Lower lobe of right lung (tissue), 2 donors: ENCODE measurements at places on chromosomes 2 and 18.

GRCh38 chr18:63253014-63253413 lies 66.6 kb downstream of the BCL2 start:
- no peak for DNase-seq

DNA sequence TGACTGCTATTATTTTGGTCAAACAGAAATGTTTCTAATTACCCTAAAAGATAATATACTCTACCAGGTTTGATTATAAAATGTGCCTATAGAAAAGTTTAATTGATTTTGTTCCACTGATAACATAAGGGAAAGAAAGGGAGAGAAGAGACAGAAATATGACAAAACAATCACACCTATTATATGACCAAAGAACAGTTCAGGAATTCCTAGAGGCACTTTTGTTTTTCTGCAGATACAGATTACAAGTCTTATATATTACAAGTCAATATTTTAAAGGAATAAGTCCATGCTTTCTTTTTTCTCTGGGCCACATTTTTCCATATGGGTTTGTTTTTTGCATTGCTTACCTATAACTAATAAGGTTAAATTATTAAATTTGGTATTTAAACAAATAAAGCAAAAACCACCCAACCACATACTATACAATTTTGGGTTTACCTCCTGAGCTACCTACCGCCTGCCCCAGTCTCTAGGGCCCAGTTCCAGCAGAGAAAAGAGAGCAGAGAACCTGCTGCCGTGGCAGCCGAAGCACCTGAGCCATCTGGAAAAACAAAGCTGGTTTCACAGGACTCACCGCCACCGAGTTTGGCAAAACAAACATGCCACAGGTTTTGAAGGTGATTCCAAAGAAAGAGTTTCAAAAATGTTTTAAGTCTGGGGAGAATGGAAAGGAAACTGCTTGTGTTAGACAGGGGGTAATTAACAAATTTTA lies 92.1 kb downstream of the DYM start:
- DNase-seq: no peak

DNA sequence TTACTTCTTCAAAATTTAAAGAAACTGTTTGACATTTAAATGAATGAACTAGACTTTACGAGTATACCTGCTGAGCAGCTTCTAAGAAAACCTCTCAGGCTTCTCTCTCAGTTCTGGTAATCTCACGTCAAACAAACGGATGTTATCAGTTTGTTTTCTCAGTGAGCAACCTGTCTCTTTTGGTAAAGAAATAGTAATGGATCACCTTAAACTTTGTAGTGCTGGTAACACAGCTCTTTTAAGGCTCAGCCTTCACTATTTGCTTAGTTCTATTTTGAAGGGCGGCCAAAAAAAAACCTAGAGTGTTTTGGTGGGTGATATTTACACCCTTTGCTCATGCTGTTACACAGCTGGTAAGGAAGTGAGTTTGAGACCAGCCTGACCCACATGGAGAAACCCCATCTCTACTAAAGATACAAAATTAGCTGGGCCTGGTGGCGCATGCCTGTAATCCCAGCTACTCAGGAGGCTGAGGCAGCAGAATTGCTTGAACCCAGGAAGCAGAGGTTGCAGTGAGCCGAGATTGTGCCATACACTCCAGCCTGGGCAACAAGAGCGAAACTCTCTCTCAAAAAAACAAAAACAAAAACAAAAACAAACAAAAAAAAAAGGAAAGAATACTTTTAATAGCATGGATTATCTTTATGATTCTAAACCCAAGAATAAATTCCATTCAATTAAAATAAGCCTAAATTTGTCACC lies 15.9 kb downstream of the FN1 start:
- no peak for DNase-seq

- DNase-seq: no peak
Measured at GRCh38 chr18:5058768-5059695, 138.0 kb downstream of the AKAIN1 start.

GRCh38 chr18:24262087-24262486 lies 123.2 kb downstream of the CABYR start:
- no peak for DNase-seq

GRCh38 chr2:12057436-12058166 lies 311.2 kb downstream of the LPIN1 start:
- DNase-seq: peak; percentile 52

DNA sequence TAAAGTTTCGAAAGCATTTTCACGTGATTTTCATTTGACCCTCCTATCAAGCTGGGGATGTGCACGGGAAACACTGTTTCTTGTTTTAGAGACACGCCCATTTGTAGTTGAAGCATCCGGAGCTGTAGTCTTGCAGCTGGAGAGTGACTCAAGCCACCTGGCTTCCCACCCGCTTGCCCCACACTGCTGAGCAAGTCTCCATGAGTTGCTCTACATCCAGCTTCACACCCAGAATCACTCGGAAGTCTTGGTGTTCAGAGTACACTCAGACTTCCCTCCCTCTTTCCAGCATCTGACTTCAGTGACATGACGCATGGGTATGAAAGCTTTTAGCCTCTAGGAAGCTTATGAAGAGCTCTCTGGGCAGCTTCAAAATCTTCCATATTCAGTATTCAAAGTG lies 262.4 kb downstream of the NBAS start:
- DNase-seq: no peak

DNA sequence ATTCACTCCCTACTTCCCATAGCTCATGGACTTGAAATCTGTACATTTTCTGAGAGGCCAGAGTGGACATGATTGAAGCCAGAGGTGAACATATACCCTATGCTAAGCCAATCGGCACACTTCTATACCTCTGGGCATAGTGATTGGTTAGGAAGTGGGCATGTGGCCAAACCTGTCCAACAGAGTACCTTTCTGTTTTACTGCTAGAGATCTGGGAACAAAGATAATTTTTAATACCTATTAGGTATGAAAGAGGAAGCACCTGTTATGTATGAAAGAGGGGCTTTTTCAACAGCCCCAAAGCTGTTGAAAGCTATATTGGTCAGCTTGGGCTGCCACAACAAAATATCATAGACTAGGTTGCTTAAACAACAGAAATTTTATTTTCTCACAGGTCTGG lies 27.7 kb downstream of the METTL8 start:
- DNase-seq: no peak

DNA sequence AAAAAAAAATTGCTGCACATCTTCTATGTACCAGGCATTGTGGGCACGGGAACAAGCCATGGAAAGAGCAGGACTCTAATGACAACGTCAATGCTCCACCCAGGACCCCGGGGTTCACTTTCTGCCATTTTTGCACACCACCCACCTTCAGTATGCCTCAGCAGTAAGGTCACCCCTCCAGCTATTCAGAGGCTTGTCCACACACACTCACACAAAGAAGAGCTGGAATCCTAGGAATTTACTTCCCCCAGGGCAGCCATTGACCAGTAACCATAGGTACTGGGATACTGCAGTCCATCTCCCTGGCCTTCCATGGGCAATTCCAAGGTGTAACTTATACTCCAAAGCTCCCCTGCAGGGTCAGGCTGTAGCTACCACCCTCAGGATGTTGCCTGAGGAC lies 170.8 kb downstream of the SUCLG1 start:
- DNase-seq: no peak

GRCh38 chr2:43041173-43041591 lies 185.2 kb downstream of the ZFP36L2 start:
- no peak for DNase-seq

DNA sequence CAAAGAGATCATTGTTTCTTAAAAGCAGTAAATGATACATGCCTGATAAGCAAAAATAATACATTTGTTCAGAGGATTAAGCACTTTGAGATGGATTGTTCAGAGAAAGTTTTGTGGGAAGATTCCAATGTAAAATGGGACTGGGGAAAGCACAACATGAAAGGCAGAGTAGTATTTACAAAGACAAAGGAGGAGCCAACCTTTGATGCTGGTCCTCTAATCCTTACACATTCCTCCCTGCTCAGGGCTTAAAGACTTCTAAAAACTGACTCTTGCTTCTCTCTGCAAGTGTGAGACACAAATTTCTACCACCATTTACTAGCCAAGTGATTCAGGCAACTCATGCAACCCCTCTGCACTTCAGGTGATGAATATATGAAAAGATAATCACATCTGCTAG lies 47.2 kb upstream of the REG3G start:
- no peak for DNase-seq

DNA sequence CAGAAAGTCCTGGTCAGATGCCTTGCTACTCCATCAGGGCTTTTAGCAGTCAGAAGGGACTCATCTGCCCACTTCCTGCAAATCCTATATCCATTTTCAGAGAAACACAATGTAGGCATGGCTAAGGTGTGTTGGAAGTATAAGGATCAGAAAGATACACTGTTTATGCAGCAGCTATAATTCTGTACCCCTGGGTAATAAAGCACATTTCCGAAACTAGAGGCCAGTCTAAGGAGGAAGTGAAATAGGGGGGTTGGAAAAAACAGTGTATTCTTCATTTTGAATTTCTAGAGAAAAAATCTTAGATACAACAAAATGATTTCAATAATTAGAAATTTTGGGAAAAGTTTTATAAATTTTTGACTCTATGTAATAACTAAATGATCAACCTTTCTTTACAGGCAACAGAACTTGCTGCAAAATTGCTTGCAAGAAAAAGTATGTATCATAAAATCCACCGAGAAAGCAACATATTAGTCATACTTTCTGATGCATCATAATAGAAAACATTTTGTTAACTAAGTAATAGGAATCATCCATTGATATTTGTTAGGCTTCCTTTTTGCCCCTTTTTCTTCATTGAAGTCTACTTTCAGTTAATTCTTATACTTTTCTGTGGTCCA lies 47.4 kb downstream of the FSIP2 start:
- no peak for DNase-seq

GRCh38 chr2:9213477-9214051 lies 7.0 kb downstream of the ASAP2 start:
- DNase-seq: no peak

DNA sequence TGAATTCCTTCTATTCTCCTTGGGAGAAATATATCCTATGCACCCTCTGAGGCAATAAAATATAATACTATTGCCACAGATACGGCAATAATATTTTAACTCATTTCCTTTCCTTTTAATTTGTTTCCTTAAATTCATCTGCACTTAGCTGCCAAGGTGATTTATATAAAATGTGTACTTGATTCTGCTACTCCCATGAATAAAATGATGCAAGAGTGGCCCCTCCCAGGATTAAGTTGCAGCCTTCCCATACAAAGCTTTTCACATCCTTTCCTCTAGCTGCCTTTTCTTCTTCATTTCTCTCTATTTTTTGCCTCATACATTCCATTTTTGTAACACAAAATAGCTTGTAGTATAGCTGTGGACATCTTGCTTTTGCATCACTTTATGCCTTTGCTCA lies 464.1 kb upstream of the ZEB2 start:
- no peak for DNase-seq

DNA sequence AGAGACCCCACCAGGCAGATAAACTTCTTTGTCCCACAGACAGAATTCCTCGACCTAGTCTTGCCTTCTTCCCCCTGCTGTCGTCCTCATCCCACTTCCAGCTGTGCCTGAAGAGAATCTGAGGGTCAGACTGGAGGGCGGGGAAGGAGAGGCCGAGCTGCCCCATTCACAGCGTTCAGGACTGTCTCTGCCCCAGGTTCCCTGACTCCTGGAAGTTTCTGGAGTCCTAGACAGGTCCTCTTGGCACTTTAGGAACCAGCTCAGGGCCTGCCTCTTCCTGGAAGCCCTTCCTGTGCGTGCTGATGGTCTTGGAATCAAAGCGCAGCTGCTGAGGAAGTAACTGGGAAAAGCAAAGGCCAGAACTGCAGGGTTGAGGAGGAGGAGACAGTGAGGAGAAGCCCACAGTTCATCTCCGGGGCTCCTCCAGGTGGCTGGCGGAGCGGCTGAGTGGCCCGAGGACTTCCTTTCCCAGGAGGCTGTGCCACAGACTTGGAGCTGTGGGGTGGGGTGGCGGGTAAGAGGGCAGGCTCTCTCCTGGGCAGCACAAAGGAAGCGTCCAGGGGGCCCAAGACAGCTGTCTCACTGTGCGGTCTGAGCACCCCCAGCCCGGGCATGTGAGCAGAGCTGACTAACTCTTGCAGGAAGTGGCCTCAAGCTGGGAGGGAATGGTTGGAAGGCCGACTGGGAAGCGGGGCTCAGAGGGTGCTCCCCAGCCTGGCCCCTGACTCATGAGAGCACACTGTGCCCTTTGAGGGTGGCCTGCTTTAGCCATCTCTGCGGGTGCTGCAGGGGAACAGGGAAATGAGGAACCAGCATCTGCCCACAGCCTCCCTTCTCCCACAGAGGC lies 39.5 kb downstream of the SDC1 start:
- peak; percentile 75 for DNase-seq

- peak; percentile 48 for DNase-seq
Measured at GRCh38 chr2:168552450-168552856, 96.4 kb downstream of the CERS6 start.

DNA sequence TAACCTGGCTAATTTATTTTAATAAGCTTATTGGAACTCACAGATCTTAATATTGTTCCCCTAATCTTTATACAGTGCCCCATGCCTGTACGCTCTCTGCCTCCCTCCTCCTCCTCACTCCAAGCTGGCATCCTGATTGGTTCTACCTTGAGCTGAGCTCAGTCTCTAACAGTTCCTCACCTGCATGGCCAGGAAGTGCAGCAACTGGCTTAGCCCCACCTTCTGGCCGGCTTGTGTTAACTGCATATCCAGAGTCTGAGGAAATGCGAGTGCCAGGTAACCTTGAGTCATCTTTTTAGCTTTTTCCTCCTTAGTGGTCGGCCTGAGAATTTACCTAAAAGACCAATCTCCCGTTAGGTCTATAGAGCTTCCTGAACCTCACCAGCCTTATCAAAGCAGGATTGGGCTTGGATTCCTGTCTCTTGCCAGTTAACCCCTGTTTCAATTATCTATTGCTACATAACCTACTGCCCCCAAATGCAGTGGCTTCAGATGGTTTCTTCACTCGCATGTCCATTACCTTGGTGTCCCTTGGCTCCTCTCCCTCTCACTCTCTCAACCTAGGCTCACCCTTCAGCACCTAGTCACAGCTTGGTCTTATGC lies 89.5 kb upstream of the STK39 start:
- DNase-seq: peak; percentile 66

- DNase-seq: no peak
Measured at GRCh38 chr2:194616334-194616733, 1040.7 kb upstream of the SLC39A10 start.

- DNase-seq: no peak
Measured at GRCh38 chr2:101463911-101464641, 10.8 kb downstream of the RFX8 start.

DNA sequence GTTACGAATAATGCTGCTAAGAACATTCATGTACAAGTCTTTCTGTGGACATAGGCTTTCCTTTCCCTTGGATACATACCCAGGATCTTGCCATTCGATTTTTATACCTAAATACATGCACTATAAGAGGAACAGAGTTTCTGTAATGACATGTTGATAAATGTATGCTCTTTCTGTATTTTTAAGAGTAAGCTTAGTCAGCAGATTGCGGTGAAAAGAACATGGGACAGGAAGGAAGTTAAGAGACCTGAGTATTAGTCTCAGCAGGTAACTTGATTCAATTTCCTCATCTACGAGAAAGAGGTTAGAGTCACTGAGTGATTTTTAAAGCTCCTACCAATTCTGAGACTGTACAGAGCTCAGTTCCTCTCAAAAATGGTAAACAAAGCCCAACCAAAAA lies 2.6 kb upstream of the TLK1 start:
- no peak for DNase-seq

DNA sequence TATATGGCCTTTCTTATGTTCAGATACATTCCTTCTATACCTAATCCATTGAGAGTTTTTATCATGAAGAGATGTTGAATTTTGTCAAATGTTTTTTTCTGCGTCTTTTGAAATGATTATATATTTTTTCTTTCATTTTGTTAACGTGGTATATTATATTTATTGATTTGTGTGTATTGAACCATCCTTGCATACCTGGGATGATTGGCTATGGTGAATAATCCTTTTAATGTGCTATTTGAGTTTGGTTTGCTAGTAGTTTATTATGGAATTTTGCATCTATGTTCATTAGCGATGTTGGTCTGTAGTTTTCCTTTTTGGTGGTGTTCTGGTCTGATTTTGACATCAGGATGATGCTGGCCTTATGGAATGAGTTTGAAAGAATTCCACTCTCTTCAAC lies 11.8 kb downstream of the IL36G start:
- no peak for DNase-seq
